ENCODE measurements at places on chromosomes 1 and 21.

DNA sequence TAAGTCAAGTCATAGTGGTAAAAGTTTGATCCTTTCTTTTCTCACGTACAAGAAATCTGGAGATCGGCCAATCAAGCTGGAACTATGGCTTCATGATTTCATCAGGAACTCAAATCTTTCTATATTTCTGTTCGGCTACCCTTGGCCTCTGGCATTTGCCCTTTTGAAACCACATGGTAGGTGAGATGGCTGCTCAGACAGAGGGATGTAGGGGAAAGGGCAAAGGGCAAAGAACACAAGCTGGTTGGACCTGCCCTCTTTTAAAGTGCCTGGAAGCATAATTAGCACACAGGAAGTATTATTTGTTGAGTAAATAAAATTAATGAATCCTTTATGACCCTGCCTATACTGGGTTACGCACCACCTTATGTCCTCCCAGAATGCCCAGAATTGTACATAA, 11.5 kb upstream of the RGS1 start:
- peaks cover 44% of the 10 kb centered on the region for H3K4me1 ChIP-seq
- no peak for DNase-seq
- no peak overlapping the region for H3K27ac ChIP-seq
- no peaks in the 10 kb centered on the region for H3K27me3 ChIP-seq

DNA sequence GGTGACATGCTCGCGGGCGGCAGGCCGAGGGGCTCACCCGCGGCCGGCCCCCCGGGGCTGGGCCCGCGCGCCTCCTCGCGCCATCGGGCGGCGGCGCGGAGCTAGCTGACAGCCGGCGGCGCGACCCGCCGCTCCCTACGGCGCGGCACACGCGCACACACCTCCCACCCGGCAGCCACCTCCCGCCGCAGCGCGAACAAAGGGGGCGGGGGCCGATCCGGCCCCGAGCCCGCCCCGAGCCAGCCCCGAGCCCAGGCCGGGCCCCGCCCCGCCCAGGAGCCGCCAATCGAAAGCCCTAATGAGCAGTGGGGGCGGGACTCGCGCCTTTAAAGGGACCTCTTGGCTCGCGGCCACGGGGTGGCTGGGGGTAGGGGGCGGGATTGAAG, at the start of gene KIF21B:
KIF21B (minus strand) TSS at position 198 of the 386 bp plus-strand sequence. CDS start 331 bp downstream, outside the sequence.
- H3K4me3 ChIP-seq = peak within 1 kb of the TSS; percentile 92
- no peaks in the 10 kb centered on the region for H3K27me3 ChIP-seq
- H3K4me1 ChIP-seq = peaks cover 60% of the 10 kb centered on the region
- peak; percentile 91 for DNase-seq
- peaks cover 17% of the 10 kb centered on the region for H3K36me3 ChIP-seq
- peak within 1 kb of the TSS; percentile 97 for H3K27ac ChIP-seq

- H3K27me3 ChIP-seq = no peaks in the 10 kb centered on the region
- H3K36me3 ChIP-seq = no peaks in the 10 kb centered on the region
- H3K27ac ChIP-seq = no peak overlapping the region
These were observed 139.2 kb downstream of the CASZ1 start for GRCh38 chr1:10657088-10657847.

DNA sequence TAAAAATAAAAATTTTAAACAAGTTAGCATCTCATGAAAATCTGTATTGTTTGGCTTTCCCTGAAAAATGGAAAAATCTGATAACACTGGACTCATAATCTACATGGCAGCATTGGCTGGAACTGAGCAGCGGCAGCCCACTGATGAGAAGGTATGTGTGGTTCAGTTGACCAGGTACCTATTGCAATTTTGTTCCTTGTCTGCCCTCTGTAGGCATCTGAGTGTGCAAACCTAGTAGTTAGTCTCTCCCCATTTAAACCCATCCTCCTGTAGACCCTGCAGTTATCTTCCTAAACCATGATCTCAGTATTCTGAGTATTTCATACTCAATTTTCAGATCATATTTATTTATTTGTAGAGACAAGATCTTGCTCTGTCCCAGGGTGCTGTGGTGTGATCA, 59.4 kb upstream of the SERBP1 start:
- no peak overlapping the region for H3K27ac ChIP-seq
- H3K4me1 ChIP-seq = no peaks in the 10 kb centered on the region
- no peak for DNase-seq
- no peaks in the 10 kb centered on the region for H3K36me3 ChIP-seq

DNA sequence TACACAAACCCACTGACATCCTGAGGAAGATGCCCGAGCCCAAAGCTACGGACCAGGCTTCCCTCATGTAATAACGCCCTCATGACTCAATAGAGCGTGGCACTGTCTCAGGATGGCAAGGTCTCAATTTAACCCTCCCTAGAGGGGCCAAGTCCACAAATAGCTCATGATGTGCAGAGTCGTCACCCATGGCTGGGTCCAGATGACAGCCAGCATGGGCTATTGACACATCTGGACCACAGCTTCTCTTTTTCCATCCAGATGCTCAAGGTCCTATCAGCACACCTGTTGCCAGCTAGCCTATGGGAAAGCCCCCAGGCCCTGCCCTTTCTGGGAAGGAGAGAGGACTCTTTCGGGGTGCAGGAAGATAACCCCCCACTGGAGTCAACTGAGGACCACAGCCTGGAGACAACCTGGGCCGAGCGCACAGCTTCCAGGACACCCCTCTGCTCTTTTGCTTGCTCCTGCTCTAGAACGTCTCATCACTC, 2.8 kb downstream of the LAPTM5 start:
- peaks cover 63% of the 10 kb centered on the region for H3K36me3 ChIP-seq
- H3K27me3 ChIP-seq = no peaks in the 10 kb centered on the region
- H3K27ac ChIP-seq = peak overlapping the region; percentile 99
- peak overlapping the region; percentile 100 for H3K4me3 ChIP-seq
- H3K4me1 ChIP-seq = peaks cover 79% of the 10 kb centered on the region
- no peak for DNase-seq

GRCh38 chr1:19112891-19113696, 97.0 kb downstream of the UBR4 start:
- H3K4me3 ChIP-seq = no peak overlapping the region
- H3K36me3 ChIP-seq = peaks cover 61% of the 10 kb centered on the region
- no peaks in the 10 kb centered on the region for H3K4me1 ChIP-seq

DNA sequence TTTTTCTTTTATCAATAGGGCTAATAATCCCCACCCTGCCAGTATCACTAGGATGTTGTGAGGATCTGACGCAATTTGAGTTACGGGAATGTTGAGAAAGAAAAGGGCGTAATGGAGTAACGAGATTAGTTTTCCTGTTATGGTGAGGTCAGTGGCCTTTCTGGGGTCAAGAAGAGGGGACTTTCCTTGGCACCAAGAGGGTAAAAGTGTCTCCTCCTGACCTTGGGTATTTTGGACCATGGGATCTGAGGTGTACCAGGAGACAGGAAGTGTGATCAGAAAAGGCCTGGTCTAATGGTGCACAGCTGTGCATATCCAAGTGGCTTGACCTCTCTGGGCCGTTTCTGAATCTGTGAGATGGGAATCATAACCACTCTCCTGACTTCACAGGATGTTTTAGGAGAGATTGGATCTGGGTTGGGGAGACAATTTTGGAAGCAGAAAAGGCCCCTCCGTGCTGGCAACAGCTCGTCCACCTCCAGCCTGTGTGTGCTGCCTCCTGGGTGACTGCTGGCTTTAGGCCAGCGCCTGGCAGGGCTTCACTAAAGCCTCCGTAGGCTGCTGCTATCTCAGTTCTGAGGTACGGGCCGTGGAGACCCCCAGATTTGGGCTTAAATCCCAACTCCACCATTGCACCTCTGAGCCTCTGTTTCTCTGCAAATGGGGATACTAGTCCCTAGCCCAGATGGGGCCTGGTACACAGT, 37.1 kb downstream of the ALPL start:
- no peaks in the 10 kb centered on the region for H3K4me1 ChIP-seq
- DNase-seq = no peak
- H3K4me3 ChIP-seq = no peak overlapping the region
- H3K27me3 ChIP-seq = peaks cover 7% of the 10 kb centered on the region
- H3K27ac ChIP-seq = no peak overlapping the region
- no peaks in the 10 kb centered on the region for H3K36me3 ChIP-seq

Measured in T-helper 2 cell treated with Interferon-gamma antibody and Interleukin-4, amounts not matched to agents 5 μg/mL and 100 μg/mL, for 36 hours (primary cell).